ENCODE measurements at places on chromosomes 7 and 10.

- no peak for DNase-seq
These were observed 18.5 kb upstream of the MLXIPL start for GRCh38 chr7:73642834-73643233.

GRCh38 chr7:42614636-42615035, 297.2 kb downstream of the C7orf25 start:
- no peak for DNase-seq

DNA sequence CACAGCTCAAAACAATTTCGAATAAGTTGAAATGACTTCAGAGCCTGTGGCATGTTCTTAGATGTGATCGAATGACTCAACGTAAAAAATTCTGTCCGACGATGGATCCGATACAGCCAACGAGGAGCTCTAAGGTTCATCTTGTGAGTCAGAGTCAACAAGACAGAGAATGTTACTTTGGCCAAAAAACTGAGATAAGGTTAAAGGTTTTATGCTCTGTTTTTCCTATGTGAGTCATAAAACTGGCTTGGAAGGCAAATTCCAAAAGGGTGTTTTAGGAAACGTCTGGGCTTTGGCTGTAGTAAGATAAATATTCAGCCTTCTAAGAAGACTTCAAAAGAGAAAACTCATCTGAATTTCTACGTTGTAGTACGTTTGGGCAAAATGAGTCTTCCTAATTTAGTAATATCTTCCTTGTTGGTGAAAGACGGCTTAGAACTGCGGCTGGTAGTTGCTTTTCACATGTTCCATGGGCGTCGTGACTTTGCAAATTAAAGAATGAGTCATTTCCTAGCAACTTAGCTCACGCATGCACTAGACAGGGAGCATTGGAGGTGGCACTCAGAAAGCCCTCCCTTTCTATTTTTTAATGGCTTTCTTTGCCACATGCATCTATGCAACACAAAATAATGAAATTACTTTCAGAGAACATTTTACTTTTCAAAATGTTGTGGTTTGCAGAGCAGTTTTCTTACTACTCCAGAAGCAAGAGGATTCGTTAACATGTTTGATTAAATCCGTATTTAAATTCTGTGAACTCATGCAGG, 28.2 kb downstream of the PFKP start:
- DNase-seq = peak; percentile 100

DNA sequence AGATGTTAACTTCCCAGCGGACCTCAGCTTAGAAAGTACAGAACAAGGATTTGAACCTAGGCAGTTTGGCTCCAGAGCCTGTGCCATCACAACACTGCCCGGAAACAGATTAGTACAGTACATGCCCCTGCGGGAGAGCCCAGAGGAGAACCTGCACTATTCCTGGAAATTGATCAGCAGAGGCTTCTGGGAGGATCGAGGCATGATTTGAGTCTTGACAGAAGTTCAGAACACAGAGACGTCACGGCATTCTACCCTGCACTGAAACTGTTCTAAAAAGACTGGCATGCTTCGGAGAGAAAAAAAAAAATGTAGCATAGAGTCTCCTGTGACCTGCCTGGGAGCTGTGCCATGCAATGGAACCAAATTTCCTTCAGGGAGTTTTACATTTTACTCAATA, 9.2 kb upstream of the IL6 start:
- no peak for DNase-seq

DNA sequence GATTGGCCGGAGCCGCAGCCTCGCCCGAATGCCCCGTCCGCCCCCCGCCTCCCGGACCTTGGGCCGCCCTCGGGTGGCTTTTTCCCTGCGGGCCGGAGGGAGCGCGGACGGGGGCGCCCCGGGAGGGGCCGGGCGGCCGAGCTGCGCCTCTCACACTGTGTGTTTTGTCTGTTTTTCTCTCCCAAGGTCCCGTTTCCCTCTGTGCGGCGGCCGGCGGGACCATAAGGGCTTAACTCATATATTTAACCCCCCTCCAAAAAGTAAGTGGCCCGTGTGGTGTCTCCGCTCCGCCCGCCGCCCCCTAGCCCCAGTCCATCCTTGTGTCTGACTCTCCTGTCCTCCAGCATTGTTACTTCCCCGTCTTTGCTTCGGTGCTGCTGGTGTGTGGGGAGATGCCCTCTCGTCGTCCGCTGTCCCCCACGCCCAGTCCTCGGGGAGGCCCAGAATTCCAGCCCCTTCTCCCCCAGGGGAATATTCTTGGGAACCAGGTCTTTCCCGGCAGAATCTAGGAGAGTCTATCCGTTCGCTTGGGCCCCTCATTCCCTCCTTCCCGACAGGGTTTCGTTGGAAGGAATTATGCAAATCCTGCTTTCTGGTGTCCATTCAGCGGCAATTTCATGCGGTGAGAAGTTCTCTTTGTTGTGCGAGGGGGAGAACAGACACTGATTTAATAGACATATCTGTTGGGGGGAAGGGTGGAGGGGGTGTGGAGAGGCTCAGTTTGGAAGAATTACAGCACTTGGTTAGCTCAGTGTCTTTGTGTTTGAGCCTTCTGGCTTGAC, 1.3 kb downstream of the LCOR start:
- DNase-seq = peak; percentile 40

Data from ELR (cell line).